ENCODE measurements at places on chromosomes 12 and 14.

GRCh38 chr12:123608182-123608581 is 6.3 kb downstream of the DDX55 start:
- no peaks in the 10 kb centered on the region for H3K27me3 ChIP-seq
- no peaks in the 10 kb centered on the region for H3K4me1 ChIP-seq
- H3K36me3 ChIP-seq, result peaks cover 63% of the 10 kb centered on the region
- H3K27ac ChIP-seq, result no peak overlapping the region
- H3K4me3 ChIP-seq, result no peak overlapping the region

DNA sequence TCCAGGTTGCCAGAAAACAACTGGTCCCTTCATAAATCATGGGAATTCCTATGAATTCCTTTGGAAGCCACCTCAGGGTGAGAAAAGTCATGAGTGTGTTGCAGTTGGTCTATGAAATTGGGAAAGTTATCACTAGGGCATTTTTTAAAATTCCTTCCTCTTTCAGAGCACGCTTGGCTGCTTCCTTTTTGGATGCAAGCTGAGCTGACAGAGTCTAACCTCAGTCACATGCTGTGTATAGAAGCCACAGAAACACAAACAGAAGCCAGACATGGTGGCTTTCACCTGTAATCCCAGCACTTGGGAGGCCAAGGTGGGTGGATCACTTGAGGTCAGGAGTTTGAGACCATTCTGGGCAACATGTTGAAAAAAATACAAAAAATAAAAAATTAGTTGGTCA is 21.7 kb upstream of the HELB start:
- H3K36me3 ChIP-seq, result no peaks in the 10 kb centered on the region
- peaks cover 7% of the 10 kb centered on the region for H3K27me3 ChIP-seq
- DNase-seq, result no peak

DNA sequence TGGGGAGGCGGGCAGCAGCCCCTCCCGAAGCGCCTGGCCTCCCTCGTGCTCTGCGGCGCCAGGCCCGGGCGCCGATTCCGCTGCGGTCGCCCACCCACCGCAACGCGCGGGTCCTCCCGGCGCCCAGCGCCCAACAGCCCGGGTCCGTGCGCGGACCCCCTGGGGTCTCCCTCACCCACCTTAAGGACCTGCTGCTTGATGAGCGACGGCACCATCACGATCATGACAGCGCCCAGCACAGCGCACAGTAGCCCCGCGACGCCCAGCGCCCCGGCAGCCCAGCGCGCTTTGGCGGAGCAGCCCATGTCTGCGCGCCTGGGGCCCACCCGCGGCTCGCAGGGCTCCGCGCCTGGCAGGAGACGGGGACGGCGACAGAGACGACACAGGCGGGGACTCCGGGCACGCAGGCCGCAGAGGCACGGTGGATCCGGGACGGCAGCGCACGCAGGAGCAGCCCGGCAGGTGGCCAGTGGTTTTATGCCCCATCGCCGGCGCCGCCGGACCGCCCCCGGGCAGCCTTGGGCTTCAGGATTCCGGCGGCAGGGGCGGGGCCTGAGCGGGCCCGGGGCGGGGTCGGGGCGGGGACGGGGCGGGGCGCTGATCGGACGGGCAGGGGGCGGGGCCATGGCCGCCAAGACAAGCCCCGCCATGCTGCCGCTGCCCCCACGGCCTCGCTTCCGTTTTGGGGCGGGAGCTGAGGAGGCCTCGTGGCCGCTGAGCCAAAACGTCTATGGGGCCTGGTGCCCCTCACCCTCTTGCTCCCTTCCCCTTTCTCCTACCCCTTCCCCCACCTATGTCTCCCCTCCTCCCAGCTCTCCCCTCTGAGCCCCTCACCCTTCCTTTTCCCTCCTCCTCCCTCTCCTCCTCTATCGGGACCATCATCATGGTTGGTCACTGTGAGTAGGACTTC is at the start of gene SCARB1:
SCARB1 (minus strand) TSS at position 449 of the 910 bp plus-strand sequence; CDS start at position 305, 144 bp downstream.
- no peaks in the 10 kb centered on the region for H3K27me3 ChIP-seq
- H3K4me3 ChIP-seq, result peak within 1 kb of the TSS; percentile 82
- peak; percentile 99 for DNase-seq
- no peaks in the 10 kb centered on the region for H3K36me3 ChIP-seq
- H3K4me1 ChIP-seq, result peaks cover 20% of the 10 kb centered on the region

GRCh38 chr12:115920395-115921183 is 356.9 kb downstream of the MED13L start:
- no peaks in the 10 kb centered on the region for H3K4me1 ChIP-seq
- no peak overlapping the region for H3K4me3 ChIP-seq
- no peak for DNase-seq
- no peaks in the 10 kb centered on the region for H3K36me3 ChIP-seq
- H3K27me3 ChIP-seq, result peaks cover 2% of the 10 kb centered on the region
- H3K27ac ChIP-seq, result no peak overlapping the region
